IMR-90 (cell line): ENCODE measurements at places on chromosomes 12 and 14.

DNA sequence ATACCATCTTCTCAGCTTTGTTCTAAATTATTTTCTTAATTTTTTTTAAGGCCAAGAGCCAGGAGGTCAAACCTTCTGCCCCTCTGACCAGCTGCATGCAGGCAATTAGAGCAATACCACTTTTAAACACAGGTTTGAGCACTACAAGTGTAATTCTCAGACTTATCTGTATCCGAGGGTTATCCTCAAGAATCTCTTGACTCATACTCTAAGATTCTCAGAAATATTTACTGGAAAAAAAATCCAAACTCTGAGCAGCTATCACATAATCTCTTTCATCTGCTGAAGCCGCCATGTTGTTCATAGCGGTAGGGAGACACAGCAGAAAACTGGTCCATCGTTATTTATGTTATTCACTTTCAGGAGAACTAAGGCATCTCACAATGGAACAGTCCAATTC, 27.4 kb upstream of the PTHLH start:
- no peaks in the 10 kb centered on the region for H3K36me3 ChIP-seq
- no peak overlapping the region for H3K27ac ChIP-seq
- H3K4me1 ChIP-seq: peaks cover 1% of the 10 kb centered on the region; the same call in 1 of the 2 replicates
- peak; percentile 60 for DNase-seq
- no peak overlapping the region for H3K4me3 ChIP-seq

DNA sequence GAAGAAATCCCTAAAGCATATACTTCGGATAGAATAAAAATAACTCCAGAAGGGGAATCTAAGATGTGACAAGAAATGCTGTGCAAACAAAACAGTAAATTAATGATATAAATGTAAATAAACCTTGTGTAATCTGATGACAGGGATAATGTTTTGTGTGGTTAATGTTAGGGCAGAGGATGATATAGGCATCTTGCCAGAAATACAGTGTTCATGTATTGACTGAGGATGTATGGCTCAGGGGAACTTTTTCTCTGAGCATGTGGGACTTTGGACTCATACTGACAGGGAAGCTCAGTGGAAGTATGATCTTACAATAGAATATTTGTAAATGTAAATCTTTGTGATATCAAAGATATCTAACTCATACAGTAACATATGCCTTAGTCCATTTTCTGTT, 420.2 kb downstream of the TMTC2 start:
- no peak for DNase-seq
- H3K4me1 ChIP-seq: no peaks in the 10 kb centered on the region
- H3K27ac ChIP-seq: no peak overlapping the region
- no peaks in the 10 kb centered on the region for H3K27me3 ChIP-seq

DNA sequence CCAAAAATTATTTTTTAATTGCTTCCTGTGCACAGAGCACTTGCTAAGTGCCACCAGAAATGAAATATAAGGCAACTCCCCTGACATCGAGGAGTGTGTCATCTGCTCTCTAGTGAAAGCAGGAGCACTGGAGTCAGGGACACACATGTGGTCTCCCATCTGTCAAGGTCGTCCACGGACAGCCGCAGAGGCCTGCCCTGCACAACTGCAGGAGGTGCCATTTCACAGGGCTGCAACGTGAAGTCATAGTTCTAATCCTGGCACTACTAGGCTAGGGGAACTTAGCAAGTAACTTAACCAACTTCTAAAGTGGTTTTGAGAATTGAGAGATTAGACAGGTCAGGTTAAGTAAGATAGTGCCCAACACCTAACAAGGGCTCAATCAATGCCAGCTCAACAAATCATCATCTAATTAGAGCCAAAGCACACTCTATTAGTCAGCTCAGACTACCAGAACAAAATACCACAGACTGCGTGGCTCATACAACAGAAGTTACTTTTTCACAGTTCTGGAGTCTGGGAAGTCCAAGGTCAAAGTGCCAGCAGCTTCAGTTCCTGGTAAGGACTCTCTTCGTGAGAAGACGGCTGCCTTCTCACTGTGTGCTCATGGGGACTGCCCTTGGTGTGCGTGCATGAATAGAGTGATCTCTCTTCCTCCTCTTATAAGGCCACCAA, 30.7 kb downstream of the FOXN3 start:
- H3K27ac ChIP-seq: no peak overlapping the region
- no peaks in the 10 kb centered on the region for H3K27me3 ChIP-seq
- DNase-seq: peak; percentile 22

DNA sequence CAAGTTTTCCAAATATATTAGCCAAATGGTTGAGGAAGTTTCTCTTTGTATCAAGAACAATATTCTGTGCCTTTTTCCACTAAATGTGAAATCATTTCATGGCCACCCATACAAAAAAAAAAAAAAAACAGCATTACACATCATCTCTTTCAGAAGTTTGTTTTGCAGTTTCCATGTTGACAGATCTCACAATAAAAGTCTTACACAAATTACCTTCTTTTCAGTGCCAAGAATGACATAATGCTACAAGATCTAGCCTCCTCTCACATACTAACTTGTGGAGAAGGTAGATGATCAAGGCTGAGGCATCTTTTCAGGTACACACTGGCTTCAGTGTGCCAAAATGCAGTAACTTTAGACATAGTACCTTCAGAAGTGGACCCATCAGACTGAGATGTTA, 35.3 kb downstream of the PRKD1 start:
- no peaks in the 10 kb centered on the region for H3K27me3 ChIP-seq
- H3K4me1 ChIP-seq: peaks cover 4% of the 10 kb centered on the region; the same call in 1 of the 2 replicates
- peak; percentile 13 for DNase-seq
- H3K4me3 ChIP-seq: no peak overlapping the region
- no peak overlapping the region for H3K27ac ChIP-seq

DNA sequence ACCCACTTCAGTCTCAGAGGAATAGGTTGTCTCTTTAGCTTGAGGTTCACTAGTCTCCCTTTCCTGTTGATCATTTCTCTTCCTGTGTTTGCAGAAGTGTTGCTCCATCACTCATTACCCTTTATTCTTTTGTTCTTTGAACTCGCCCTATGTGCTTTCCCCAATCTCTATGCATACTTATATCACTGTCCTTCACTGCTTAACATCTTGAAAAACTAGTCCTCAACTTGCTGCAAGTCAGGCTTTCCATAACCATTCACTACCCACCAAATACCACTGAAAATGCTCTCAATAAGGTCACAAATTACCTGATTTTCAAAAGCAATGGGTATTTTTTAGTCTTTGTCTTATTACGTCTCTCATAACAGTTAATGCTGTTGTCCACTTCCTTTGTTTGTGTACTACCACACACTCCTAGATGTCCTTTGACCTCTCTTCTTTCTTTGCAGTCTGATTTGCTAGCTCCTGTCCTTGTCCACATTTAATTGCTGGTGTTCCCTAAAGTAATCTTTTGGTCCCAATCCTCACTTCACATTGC, 80.8 kb downstream of the RIC8B start:
- no peak overlapping the region for H3K27ac ChIP-seq
- no peak overlapping the region for H3K4me3 ChIP-seq
- H3K36me3 ChIP-seq: peaks cover 5% of the 10 kb centered on the region
- DNase-seq: no peak

DNA sequence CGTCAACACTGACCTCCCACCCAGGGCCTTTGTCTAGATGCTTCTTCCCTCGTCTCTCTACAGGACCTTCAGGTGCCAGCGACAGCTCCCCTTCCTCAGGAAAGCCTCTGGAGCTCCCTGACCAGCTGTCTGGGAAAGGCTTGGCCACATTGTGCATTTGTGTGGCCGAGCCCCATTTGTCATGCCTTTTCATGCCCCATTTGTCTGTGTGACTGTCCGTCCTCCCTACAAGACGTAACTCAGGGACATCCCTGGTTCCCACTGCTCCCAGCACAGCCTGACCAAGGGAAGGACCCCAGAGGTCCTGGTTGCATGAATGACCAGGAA, 23.8 kb downstream of the ZFYVE21 start:
- no peak overlapping the region for H3K27ac ChIP-seq
- H3K4me1 ChIP-seq: peaks cover 2% of the 10 kb centered on the region; the same call in 1 of the 2 replicates
- DNase-seq: no peak
- peaks cover 6% of the 10 kb centered on the region for H3K36me3 ChIP-seq

- no peak for DNase-seq
- H3K4me1 ChIP-seq: peaks cover 5% of the 10 kb centered on the region
- H3K27me3 ChIP-seq: no peaks in the 10 kb centered on the region; the same call in 1 of the 2 replicates
- H3K36me3 ChIP-seq: no peaks in the 10 kb centered on the region
- no peak overlapping the region for H3K4me3 ChIP-seq
Measured at GRCh38 chr12:67754933-67755697, 106.6 kb downstream of the DYRK2 start.

DNA sequence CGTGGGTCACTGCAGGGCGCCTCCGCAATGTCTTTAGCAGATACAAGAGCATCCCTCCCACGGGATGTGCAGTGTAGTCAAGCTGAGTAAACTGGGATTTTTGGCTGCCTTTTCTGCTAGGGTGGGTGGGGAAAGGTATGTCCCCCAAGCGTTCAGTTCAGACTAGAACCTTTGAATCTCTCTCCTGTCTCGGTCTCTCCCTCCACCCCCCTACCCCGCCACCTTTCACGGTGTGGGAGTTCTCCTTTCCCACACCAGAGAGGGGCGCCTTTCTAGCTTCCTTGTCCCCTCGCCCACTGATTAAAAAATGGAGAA, 525 bp upstream of the FAR2 start:
- peaks cover 8% of the 10 kb centered on the region; the same call in 1 of the 2 replicates for H3K27me3 ChIP-seq
- no peak overlapping the region; the same call in 1 of the 2 replicates for H3K27ac ChIP-seq
- no peaks in the 10 kb centered on the region for H3K36me3 ChIP-seq
- DNase-seq: no peak

- no peak overlapping the region for H3K4me3 ChIP-seq
- peak; percentile 15 for DNase-seq
- no peaks in the 10 kb centered on the region for H3K4me1 ChIP-seq
- H3K36me3 ChIP-seq: no peaks in the 10 kb centered on the region
- H3K27ac ChIP-seq: no peak overlapping the region
Measured at GRCh38 chr14:80136358-80136757, 74.9 kb downstream of the DIO2 start.

DNA sequence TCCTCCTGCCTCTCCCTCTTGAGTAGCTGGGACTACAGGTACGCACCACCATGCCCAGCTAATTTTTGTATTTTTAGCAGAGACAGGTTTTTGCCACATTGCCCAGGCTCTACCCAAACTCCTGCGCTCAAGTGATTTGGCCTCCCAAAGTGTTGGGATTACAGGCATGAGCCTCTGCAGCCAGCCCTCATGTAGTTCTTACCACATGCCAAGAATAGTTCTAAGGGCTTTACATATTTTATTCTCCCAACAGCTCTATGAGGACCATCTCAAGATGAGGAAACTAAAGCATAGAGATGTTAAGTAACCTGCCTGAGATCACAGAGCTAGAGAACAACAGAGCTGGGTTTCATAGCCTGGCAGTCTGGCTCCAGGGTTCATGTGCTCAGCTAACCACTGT, 37.9 kb upstream of the ALDH2 start:
- no peak overlapping the region for H3K4me3 ChIP-seq
- H3K4me1 ChIP-seq: no peaks in the 10 kb centered on the region
- H3K27me3 ChIP-seq: no peaks in the 10 kb centered on the region
- peaks cover 33% of the 10 kb centered on the region for H3K36me3 ChIP-seq
- H3K27ac ChIP-seq: no peak overlapping the region

- H3K27me3 ChIP-seq: no peaks in the 10 kb centered on the region
- H3K36me3 ChIP-seq: no peaks in the 10 kb centered on the region
- no peak overlapping the region for H3K27ac ChIP-seq
- peak; percentile 2 for DNase-seq
Measured at GRCh38 chr12:91562476-91562875, 379.9 kb upstream of the DCN start.

- peaks cover 14% of the 10 kb centered on the region for H3K36me3 ChIP-seq
- peaks cover 8% of the 10 kb centered on the region for H3K4me1 ChIP-seq
- H3K27ac ChIP-seq: peak overlapping the region; percentile 84
- DNase-seq: peak; percentile 65
- H3K4me3 ChIP-seq: peak overlapping the region; percentile 93
Measured at GRCh38 chr14:21268617-21269251, 508 bp downstream of the HNRNPC start.

DNA sequence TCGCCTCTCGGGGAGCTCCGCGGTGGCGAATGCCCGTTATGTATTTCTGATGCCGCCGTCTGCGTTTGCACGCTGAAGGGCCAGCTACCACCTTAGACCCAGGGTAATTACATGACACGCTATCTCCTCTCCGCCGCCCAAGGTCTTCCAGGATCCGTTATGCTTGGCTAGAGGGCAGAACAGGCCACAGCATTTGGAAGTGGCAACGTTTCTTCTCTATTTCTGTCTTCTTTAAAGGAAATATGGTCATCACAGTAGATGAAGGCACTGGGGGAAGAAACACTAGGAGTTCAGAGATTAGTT, 861 bp upstream of the MDGA2 start:
- H3K27ac ChIP-seq: no peak overlapping the region
- H3K27me3 ChIP-seq: peaks cover 11% of the 10 kb centered on the region; the same call in 1 of the 2 replicates
- no peaks in the 10 kb centered on the region for H3K4me1 ChIP-seq

GRCh38 chr14:69983317-69983716, 104.1 kb downstream of the SMOC1 start:
- H3K36me3 ChIP-seq: peaks cover 12% of the 10 kb centered on the region

DNA sequence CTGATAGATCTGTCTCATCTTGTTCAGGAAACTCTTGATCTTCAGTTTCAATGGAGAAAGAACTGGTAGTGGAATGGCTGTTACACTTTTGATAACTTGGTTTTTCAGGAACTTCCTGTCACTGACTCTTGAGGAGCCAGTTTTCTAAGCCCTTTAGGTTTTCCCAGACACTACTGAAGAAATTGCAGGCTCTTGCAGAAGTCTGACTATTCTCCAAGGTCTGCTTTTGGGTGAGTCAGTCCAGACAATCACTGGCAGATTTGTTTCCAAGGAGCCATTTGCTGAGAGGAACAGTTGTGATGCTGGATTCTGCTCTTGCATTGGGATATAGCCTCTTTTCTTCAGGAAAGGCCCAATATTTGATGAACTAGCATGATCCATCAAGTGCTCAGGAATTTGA, 468.0 kb downstream of the FUT8 start:
- no peaks in the 10 kb centered on the region for H3K36me3 ChIP-seq
- no peak overlapping the region for H3K4me3 ChIP-seq
- no peak for DNase-seq

DNA sequence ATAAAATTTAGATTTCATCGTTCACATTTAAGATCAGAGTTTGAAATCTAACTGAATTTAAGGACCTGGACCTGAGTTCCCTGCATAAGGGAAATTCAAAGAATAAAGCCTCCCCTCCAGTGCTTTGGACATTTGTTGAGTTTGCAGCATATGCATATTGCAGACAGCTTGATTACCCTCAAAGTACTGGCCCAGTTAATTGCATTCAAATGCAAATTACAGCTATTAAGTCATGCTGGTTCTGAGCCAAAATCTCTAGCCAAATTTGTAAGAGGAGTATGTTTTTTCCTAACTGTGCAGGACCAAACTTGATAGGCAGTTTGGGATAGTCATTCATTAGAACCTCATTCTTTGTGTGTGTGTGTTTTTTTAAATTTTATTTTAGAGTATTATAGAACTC, 9.1 kb upstream of the KIF21A start:
- no peaks in the 10 kb centered on the region for H3K4me1 ChIP-seq
- no peak overlapping the region for H3K27ac ChIP-seq
- H3K36me3 ChIP-seq: no peaks in the 10 kb centered on the region
- no peaks in the 10 kb centered on the region for H3K27me3 ChIP-seq
- DNase-seq: no peak
- no peak overlapping the region for H3K4me3 ChIP-seq

GRCh38 chr12:5718680-5719079, 226.4 kb downstream of the ANO2 start:
- peaks cover 42% of the 10 kb centered on the region for H3K27me3 ChIP-seq
- no peaks in the 10 kb centered on the region for H3K4me1 ChIP-seq
- H3K27ac ChIP-seq: no peak overlapping the region

- no peaks in the 10 kb centered on the region for H3K27me3 ChIP-seq
- H3K4me1 ChIP-seq: peaks cover 2% of the 10 kb centered on the region; the same call in 1 of the 2 replicates
- peak; percentile 25 for DNase-seq
- no peaks in the 10 kb centered on the region; the same call in 1 of the 2 replicates for H3K36me3 ChIP-seq
- peak overlapping the region; percentile 91 for H3K4me3 ChIP-seq
Measured at GRCh38 chr14:95156161-95157047, 925 bp downstream of the DICER1 start.

- no peak overlapping the region for H3K4me3 ChIP-seq
- H3K36me3 ChIP-seq: no peaks in the 10 kb centered on the region
- H3K27me3 ChIP-seq: no peaks in the 10 kb centered on the region
- H3K27ac ChIP-seq: no peak overlapping the region
Measured at GRCh38 chr12:40473962-40474361, 218.3 kb upstream of the CNTN1 start.
